ENCODE measurements at places on chromosomes 13 and 19.

GRCh38 chr19:36409841-36410240 lies 8.6 kb downstream of the ZFP82 start:
- no peak for DNase-seq

- DNase-seq = no peak
These were observed 9.6 kb downstream of the MYO1F start for GRCh38 chr19:8567522-8568172.

DNA sequence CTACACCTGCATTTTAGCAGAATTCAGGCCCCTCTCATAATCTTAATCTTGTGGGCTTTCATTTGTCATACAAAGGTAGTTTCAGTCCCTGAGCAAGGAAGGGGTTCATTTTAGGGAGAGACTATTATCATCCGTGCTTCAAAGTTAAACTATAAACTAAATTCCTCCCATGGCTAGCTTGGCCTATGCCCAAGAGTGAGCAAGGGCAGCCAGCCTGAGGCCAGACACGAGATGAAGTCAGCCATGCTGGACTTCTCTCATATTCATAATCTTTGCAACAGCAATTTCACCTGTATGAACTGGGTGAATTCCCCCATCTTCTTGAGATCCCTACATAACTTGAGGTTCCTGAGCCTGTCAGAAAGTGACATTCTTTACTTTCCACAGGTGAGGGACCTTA lies 13.0 kb downstream of the ERICH4 start:
- no peak for DNase-seq

- DNase-seq = no peak
These were observed 2.5 kb downstream of the PDE4A start for GRCh38 chr19:10422846-10423245.

DNA sequence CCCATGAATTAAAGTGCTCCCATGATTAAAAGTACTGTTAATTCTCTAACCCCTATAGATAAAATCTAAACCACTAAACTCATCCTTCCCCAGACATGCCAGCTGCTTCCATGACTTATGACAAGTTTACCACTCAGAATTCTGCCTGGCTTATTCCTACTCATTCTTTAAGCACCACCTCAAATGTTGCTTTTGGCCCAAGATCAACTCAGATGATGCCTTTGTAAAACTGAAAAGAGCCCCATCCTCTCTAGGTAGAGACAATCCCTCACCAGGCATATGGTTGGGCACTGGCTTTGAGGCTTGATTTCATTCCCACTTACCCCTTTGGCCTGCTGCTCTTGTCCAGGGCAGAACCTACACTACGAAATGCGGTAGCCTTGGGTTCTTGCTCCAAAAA lies 250.0 kb downstream of the DNAJC15 start:
- no peak for DNase-seq

DNA sequence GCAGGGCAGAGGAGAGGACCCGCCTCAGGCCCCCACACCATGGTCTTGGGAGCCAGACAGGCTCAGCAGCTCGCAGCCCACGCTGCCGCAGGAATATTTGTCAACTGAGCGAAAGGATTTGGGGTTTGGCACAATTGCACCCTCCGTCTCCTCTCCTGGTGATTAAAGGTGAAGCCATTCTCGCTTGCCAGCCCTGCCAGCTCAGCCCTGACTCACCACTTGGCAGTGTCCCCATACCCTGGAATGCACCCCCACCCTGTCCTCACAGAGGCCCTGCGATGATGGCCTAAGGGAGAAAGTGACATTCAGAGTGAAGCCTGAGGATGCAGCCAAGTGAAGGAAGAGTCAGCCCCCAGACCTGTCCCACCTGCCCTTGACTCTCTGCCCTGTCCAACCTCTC lies 18.8 kb downstream of the CYTH2 start:
- DNase-seq = no peak

DNA sequence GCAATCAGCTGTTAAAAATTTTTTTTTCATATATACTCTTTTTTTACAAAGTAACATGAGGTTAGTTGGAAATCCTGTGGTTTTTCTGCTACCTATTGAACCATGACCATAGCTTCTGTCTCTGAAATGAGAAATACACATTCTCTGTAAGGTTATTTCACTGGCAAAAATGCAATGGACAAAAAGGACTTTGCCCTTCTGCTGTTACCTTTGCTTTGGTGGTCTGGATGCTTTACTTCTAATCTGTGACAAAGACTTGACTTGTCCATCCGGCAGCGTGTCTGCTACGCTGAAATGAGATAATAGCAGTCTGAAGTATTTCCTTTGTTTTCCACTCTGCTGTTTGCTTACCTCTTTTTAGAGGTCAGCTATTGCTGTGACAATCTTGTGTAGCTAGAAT lies 412.8 kb downstream of the SLITRK6 start:
- DNase-seq = no peak

- DNase-seq = peak; percentile 79
These were observed at the start of gene CTXN1 for GRCh38 chr19:7926021-7926726. TSS of gene CTXN1 (minus strand) at chr19:7926135. CDS start at chr19:7925538, 597 bp downstream.

GRCh38 chr13:104937881-104938280 lies 1597.6 kb downstream of the EFNB2 start:
- DNase-seq = no peak

- no peak for DNase-seq
These were observed 9.8 kb upstream of the MARCHF2 start for GRCh38 chr19:8403098-8403819.

DNA sequence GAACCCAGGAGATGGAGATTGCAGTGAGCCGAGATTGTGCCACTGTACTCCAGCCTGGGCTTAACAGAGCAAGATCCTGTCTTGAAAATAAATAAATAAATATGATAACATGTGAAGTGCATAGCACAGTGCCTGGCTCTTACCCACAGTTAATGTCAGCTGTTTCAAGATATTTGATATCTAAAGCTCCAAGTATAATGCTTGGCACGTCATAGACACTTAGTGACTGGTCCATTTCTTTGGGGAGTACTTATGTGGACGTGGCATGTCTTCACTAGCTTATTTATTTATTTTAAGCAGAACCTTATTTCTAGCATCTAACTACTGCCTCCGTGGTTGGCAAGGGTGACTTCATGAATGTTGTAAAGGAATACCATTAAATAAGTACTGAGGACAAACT lies 18.8 kb downstream of the GARRE1 start:
- no peak for DNase-seq

- peak; percentile 40 for DNase-seq
These were observed 110.2 kb downstream of the STK24 start for GRCh38 chr13:98466634-98467236.

GRCh38 chr13:84917252-84917878 lies 881.9 kb downstream of the SLITRK6 start:
- DNase-seq = no peak

GRCh38 chr13:43983373-43983772 lies 103.7 kb downstream of the LACC1 start:
- no peak for DNase-seq

DNA sequence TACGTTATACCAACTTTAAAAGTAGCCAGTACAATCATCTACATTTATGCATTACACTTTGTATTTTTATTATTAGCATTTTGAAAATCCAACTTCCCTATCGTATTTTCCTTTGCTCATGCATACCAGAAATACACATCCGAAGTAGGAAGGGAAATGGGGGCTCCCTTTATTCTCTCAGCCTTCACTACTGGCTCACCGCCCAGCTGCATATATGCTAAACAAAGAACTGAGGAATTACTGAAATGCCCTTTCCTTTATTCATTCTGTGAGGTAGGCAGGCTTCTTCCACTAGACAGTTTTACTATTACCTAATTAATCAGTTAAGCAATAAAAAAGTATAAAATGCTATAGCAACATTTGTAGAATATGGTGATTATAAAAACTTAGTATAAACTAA lies 291.6 kb downstream of the KLF12 start:
- no peak for DNase-seq

GRCh38 chr13:106917024-106917571 lies 349.2 kb upstream of the ARGLU1 start:
- no peak for DNase-seq

DNA sequence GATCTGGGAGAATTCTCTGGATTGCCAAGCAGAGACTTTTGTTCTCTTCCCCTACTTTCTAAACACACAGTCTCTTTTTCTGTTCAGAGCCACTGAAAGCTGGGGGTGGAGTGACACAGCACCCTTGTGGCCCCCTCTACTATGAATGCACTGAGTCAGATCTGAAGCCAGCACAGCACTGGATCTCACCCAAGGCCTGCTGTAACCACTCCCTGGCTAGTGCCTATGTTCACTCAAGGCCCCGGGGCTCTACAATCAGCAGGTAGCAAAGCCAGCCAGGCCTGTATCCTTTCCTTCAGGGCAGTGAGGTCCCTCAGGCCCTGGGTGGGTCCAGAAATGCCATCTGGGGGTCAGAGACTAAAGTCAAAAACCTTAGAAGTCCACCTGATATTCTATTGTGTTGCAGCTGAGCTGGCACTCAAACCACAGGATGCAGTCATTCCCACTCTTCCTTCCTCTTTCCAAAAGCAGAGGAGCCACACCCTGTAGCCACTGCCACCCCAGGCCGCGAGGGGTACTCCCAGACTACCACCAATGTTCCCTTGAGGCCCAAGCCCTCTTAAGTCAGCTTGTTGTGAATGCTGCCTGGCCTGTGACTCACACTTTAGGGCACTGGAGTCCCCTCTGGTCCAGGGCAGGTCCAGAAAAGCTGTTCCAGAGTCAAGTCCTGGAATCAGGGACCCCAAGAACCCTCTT lies 110.1 kb upstream of the RXFP2 start:
- DNase-seq = no peak

DNA sequence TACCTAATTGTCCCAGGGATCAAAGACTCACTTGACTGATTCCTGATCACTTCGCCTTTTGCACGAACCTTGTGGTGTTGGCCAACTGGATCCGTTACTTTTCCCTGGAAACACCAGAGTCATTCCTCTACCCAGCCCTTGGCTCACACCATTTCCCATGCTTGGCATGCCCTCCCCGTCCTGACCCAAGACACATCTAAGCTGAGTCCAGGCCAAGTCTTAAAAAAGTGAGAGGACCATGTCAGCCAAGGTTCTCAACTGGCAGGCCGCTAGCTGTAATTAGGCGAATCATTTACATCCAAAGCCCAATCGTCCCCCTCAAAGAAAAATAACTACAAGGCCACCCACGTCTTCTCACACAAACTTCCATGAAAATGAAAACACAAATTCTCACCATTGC lies 11.5 kb downstream of the PLAUR start:
- no peak for DNase-seq

GRCh38 chr13:28984825-28985224 lies 164.7 kb downstream of the MTUS2 start:
- DNase-seq = no peak

DNA sequence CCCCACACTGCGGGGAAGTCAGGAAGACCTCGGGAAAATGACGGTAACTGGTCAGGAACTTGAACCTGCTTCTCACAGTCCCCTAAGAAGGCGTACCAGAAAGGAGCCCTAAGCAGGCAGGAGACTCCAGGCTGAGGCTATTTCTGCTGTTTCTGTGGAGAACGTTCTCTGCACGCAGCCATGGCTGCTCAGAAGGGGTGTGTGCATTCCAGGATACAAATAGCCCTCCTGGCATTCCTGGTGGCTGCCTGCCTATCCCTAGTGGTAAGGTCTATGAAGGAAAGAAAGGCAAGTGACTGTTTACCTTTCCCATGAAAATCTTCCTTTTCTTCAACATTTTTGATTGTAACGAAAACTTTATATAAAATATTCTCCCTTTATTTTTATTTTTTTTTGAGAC lies 2.5 kb downstream of the SGCG start:
- no peak for DNase-seq

DNA sequence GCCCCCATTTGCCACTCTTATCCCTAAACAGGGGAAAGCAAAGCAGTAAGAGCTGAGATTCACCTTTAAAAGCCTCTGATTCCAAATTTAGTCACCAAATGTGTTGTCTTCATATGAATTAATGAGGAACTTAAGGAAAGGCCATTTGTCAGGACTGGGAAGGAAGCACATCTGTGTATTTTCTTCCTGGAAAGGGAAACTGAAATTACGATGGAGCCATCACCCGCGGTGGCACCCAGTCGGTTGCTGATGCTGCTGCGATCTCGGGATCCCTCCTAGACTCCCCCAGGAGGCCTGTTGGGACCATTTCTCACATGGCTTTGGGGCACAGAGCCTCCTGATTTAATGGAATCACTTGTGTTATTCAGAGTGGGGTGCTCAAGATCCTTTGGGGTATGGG lies 7.4 kb upstream of the IL4I1 start:
- DNase-seq = no peak

DNA sequence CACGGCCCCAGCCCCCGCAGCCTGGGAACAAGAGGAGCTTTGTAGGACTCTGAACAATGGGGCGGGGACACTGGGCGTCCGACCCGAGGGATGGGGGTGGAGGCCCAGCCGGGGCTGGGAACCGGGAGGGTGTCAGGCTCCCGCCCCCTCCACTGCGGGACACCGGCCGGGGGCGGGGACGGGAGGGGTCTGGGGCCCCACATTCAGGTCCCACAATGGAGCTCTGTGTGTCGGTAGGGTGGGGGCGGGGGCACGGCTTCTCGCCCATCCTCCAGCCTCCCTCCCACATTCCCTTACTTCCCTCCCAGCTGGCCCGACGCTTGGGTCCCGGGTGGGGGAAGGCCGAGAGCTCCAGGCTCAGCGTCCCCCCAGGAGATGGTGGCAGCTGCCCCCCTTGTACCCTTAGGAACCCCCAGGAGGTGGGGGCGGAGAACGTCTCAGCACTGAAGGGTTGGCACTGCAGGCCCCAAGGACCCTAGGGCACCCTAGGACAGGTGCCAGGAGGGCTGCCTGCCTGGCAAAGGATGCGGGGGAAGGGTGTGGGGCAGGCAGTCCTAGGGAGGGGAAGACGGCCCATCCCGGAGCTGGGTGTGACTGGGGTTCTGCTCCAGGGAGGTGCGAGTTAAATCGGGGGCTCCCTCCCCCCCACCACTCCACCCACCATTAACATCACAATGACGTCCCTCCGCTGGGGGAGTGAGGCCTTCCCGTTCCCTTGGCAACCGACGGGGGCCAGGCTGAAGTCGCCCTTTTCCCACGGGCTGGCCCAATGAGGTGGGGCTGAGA lies 5.3 kb downstream of the TTYH1 start:
- DNase-seq = no peak

GRCh38 chr19:46487802-46488445 lies 7.7 kb downstream of the PNMA8B start:
- peak; percentile 80 for DNase-seq

GRCh38 chr13:27396252-27396846 lies 28.1 kb upstream of the GTF3A start:
- DNase-seq = no peak

DNA sequence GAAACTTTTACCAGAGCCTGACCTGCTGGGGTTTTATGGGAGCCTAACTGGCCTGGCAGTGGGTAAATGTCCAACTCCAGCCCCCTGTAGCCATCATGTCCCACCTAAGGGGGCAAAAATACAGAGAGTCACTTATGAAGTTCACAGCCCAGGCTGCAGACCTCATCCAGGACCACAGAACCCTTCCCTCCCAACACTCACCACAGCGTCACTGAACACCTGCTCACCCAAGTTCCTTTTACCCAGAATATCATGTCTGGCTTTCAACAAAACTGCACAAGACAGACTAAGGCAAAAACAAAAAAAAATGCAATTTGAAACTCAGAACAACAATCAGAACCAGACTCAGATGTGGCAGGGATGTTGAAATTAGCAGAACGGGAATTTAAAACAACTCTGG lies 6.4 kb downstream of the CEACAM3 start:
- DNase-seq = no peak

All from activated CD4-positive, alpha-beta T cell treated with anti-CD3 and anti-CD28 coated beads, Interleukin-2, amount 50 U/mL, for 1 hour (primary cell).